Dorsolateral prefrontal cortex (tissue), 122 donors: ENCODE measurements at places on chromosomes 5 and 9.

DNA sequence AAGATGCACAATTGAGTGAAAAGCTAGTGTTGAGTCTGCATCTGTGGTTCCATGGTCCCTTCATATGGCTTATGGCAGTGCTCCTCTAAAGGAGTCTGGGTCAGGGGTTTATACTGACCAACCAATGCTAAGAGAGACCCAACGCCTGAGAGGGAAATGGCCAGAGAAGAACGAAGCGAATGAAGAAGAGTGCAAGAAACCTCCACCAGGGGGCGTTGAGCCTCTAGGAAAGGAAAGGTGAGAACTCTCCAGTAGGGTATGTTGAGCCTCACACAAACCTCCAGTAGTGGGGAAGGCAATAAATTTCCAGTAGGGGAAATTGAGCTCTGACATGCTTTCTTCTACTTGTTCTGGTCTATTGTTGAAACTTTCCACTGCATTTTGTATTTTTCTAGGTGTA lies 470.6 kb downstream of the PRDM9 start:
- no peak for DNase-seq

- DNase-seq, result no peak
Measured at GRCh38 chr9:89364666-89365531, 46.6 kb downstream of the SECISBP2 start.

GRCh38 chr5:96875791-96876291 lies 459 bp upstream of the ERAP2 start:
- DNase-seq, result no peak

DNA sequence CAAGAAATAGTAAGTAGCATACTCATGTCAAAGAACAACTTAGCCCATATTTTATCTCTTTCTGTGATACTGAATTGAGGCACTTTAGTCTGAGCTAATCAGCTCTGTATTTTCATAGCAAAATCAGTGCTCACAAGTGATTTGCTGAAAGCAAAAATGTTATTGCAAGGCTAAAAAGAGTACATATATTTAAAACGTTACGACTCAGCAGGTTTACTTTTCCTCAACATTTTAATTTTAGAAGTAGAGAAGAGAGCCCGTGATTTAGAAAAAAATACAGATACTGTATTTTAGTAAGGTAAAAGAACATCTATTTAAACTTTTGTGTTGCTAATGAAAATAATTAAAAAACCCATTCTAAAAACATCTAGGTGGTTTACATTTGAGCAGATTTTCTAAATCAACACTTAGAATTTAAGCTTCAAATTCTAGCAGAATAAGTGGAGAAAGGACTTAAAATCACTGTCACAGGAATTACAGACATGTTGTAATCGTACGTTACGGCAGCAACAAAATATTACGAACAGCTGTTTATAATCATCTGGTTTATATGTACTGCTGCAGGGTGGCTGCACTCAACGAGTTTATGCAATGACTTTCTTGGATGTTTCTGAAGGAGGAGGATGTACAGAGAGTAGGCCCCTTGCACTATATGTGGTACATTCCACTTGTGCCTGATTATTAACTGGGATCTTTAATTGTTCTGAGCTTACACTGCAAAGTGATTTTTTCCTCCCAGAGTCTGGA lies 20.1 kb downstream of the SREK1 start:
- DNase-seq, result no peak

GRCh38 chr5:39399135-39400036 lies 25.4 kb downstream of the DAB2 start:
- no peak for DNase-seq
